ENCODE measurements at places on chromosomes 13 and 19.

DNA sequence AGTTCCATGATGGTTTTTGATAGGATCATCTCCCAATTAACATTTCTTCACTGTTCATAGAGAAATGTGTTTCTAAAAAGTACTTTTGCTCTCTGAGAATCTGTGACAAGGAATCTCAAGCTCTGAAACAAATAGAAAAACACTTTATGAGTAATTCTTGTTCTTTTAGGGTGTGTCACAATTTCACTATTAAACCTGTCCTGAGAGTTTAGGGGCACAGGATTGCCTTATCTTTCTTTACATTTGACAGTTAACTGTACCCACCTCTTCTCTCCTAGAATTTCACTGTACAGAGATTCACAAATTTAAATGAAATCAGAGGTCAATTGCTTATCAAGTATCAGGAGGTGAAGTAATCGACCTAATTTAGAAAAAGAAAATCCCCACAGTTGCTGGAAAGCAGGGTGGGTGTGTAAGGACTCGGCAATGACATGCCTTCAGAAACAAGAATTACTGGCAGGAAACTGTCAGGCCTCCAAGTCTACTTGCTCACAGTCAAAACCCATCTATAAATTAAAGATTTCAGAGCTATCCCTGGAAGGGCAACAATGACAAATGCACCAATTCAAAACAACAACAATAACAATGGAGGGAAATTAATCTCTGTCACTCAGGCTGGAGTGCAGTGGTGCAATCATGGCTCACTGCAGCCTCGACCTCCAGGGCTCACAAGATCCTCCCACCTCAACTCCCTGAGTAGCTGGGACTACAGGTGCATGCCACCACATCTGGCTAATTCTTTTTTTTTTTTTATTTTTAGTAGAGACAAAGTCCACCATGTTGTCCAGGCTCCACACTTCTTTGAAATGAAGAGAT, 250.2 kb downstream of the ABCC4 start:
- no peak for DNase-seq

GRCh38 chr13:60174113-60174512, 10.4 kb upstream of the DIAPH3 start:
- no peak for DNase-seq

- DNase-seq = no peak
Measured at GRCh38 chr19:32711747-32712146, 7.8 kb upstream of the TDRD12 start.

GRCh38 chr19:29521291-29522075, 4.3 kb upstream of the VSTM2B start:
- DNase-seq = no peak

DNA sequence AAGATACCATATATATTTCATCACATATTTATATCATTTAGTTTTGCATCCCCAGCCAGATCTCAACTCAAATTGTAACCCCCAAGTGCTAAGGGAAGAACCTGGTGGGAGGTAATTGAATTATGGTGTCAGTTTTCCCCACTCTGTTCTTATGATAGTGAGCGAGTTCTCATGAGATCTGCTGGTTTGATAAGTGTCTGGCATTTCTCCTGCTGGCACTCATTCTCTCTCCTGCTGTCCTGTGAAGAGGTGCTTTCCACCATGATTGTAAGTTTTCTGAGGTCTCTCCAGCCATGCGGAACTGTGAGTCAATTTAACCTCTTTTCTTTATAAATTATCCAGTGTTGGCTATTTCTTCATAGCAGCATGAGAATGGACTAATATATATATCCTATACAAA, 462.5 kb upstream of the SLITRK5 start:
- DNase-seq = no peak

DNA sequence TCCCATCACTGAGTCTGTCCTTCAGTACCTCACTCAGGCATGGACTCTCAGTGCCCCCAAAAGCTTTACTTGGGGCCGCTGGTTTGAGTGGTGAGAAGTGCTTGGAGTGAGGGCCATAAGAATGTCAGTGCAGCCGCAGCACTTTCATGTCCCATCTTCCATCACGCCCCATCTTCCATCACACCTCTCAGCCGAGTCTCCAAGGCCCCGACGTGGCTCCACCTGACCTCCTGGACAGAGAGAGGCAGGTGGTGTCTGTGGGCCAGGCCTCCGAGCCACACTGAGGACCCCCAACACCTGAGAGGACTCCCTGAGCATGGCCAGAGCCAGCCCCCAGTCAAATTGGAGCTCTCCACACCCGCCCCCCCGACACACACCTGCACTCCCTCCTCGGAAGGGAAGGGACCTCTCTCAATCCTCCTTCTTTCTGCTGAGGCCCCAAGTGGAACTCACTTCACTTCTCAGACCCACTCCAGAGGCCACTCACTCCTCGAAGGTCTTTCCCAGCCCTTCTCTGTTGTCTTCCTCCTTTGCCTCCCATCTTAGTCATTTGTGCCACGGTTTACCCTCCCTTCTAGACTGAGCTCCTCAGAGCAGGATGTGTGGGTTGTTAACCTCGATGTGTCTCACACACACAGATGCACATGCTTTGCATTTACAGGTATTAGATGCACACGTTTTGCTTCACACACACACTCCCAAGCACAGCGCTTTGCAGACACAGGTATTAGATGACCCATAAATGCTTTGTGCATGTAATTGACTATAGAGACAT, 65.7 kb upstream of the ATP12A start:
- DNase-seq = no peak

DNA sequence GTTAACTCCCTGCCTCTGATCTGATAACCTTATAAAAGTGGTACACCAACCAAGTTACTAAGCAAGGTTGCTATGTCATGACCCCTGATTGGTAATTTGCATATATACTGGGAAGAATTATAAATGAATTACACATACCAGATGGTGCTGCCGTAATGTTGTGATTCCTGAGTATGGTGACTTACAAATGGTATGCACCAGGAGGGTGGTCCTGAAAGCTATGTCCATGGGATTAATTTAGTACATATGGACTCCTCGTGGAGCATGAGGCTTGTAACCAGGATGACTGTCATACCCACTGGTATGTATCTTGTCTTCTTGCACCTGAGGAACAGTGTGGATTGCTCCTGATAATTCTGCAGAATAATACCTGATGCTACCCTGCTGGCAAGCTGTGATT, 240.6 kb downstream of the GPC6 start:
- no peak for DNase-seq
